ENCODE measurements at places on chromosomes 3 and 15. TPM values are rescaled to one million over a fixed set of nuclear protein-coding genes. Genes with fewer than 3 reads are reported as not detected.

Gene ZNF860
- total RNA-seq = not detected

Gene CHST2
- 6.9 TPM for total RNA-seq

Gene CMTM8
- total RNA-seq = 6.4 TPM

Gene CELSR3
- total RNA-seq = 15.8 TPM

Gene TCTA
- 10.4 TPM for total RNA-seq

Gene MESP1
- total RNA-seq = 5.3 TPM

Gene GPR62
- total RNA-seq = not detected

Gene TP63
- 0.23 TPM for total RNA-seq

Gene TXNRD3
- total RNA-seq = 4.5 TPM

Gene GOLGA6L10
- 3.0 TPM for total RNA-seq

Gene CPLX3
- total RNA-seq = not detected

Gene GOLGA8Q
- not detected for total RNA-seq

Gene HTR3E
- total RNA-seq = not detected

Gene TERC
- total RNA-seq = 29.0 TPM

Gene SRGAP3
- 1.8 TPM for total RNA-seq

Gene VILL
- 11.4 TPM for total RNA-seq

Gene MBD4
- 44.5 TPM for total RNA-seq

Gene P4HTM
- total RNA-seq = 25.0 TPM

Gene ARHGAP31
- 6.6 TPM for total RNA-seq

Gene NRG4
- not detected for total RNA-seq

Gene SHF
- 19.8 TPM for total RNA-seq

Gene DPPA4
- 0.65 TPM for total RNA-seq

Gene ACP3
- total RNA-seq = not detected

Gene TMA7
- total RNA-seq = 334 TPM

Gene ESYT3
- total RNA-seq = 0.16 TPM

Gene EBLN2
- 5.0 TPM for total RNA-seq

Gene TTLL13
- total RNA-seq = 0.20 TPM

Gene IL5RA
- total RNA-seq = not detected

Gene MNS1
- total RNA-seq = 0.29 TPM

Gene AADAC
- not detected for total RNA-seq

Gene MYO5C
- total RNA-seq = 1.9 TPM

Gene CHP1
- 31.6 TPM for total RNA-seq

Gene ASB14
- not detected for total RNA-seq

Gene ISLR
- total RNA-seq = not detected

Gene PTPN23
- 22.6 TPM for total RNA-seq

Gene KCNAB1
- total RNA-seq = not detected

Gene REC114
- not detected for total RNA-seq

Gene COX17
- 83.6 TPM for total RNA-seq

Gene LPP
- total RNA-seq = 16.4 TPM

Gene PAK6
- total RNA-seq = 0.67 TPM

Gene EIF1B
- total RNA-seq = 42.3 TPM

Gene RNF111
- 30.5 TPM for total RNA-seq

Gene TRPM1
- not detected for total RNA-seq

Gene CACNA2D3
- total RNA-seq = not detected

Gene EDC3
- 41.9 TPM for total RNA-seq

Gene TNFAIP8L3
- not detected for total RNA-seq

Gene BFSP2
- total RNA-seq = 0.51 TPM

Gene NDUFB4
- 147 TPM for total RNA-seq

Gene MASP1
- total RNA-seq = not detected

Gene ST3GAL6
- total RNA-seq = not detected

Gene SCG5
- 1.6 TPM for total RNA-seq

Gene MEGF11
- total RNA-seq = not detected

Gene PPP2R3A
- 0.51 TPM for total RNA-seq

Gene ALDH1A2
- total RNA-seq = 1.4 TPM

Gene HYKK
- 1.6 TPM for total RNA-seq

Gene RPUSD3
- 83.5 TPM for total RNA-seq

Gene DNAH1
- 9.2 TPM for total RNA-seq

Gene SMCO1
- total RNA-seq = not detected

Gene SLC12A8
- total RNA-seq = 1.6 TPM

Gene TUSC7
- total RNA-seq = not detected
